Left kidney (tissue), 8 donors: ENCODE measurements at places on chromosomes 6 and 20. TPM values are rescaled to one million over a fixed set of nuclear protein-coding genes. Genes with fewer than 3 reads are reported as not detected.

Gene TRIM10
- 0.27 TPM for polyA plus RNA-seq

Gene MEI4
- polyA plus RNA-seq: 2.1 TPM

DNA sequence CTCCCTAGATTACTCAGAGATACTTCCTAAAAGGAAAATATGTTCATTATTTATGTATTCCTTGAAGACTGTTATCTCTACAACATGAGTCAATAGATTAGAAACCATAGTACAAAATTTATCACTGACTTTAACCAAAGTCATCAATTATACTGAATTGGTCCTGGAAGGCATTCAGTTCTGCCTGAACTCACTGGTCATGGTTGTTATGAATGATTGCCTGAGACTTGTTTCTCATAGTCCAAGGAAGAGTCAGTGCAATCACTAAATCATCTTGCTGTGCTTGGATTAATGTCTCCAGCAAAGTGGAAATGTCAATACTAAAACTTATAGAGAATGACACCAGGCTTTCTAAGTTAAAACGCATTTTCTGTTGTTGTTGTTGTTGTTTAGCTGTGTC lies 878.6 kb upstream of the MANEA start:
- no peak for DNase-seq

DNA sequence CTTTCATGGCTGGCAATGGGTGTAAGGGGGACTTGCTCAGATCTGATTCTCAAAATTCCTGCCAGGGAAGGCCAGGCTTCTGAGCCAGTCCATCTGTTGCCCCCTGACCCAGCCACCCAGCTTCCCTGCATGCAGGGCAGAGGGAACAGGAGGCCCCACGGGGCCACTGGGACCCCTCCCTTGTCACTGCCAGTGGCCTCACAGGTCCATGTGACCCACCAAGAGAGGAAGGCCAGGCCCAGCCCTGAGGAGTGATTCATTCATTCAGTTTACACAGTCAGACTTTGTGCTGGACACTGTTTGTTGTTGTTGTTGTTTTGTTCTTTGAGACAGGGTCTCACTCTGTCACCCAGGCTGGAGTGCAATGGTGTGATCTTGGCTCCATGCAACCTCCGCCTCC lies 39.5 kb downstream of the UBE2V1 start:
- no peak for DNase-seq

Gene HNF4A
- 57.9 TPM for polyA plus RNA-seq

Gene YIPF3
- 137 TPM for polyA plus RNA-seq

DNA sequence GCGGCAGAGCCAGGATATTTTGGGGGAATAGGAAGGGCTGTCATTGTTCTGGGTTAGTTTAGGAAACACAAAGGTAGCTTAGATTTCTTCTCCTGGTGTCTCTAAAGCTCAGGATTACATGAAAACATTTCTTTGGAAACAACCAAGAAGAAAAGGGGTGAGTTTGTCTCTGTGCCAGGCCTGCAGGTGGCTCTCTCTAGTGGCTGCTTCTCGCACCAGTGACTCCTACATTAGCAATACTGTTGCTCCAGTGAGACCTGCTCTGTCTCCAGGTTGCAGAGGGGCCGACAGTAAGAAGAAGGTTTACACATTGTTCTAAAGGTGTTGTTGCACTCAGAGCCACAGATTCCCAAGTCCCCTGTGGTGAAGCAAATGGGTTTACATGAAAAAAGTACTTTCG lies 104.6 kb upstream of the GLP1R start:
- DNase-seq: no peak

DNA sequence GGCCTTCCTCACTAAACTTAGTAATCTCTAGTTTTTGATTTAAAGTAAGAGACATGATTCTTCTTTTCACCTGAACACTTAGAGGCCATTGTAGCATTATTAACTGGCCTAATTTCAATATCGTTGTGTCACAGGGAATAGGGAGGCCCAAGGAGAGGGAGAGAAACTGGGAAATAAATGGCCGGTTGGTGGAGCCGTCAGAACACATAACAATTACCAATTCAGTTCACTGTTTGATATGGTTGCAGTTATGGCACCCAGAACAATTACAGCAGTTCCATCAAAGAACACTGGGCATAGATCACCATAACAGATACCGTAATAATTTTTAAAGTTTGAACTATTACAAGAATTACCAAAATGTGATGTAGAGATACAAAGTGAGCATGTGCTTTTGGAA lies 9.1 kb upstream of the GLYATL3 start:
- no peak for DNase-seq

Gene NR2E1
- not detected for polyA plus RNA-seq

GRCh38 chr6:32244946-32245398 lies 21.1 kb upstream of the NOTCH4 start:
- peak; percentile 86 for DNase-seq

DNA sequence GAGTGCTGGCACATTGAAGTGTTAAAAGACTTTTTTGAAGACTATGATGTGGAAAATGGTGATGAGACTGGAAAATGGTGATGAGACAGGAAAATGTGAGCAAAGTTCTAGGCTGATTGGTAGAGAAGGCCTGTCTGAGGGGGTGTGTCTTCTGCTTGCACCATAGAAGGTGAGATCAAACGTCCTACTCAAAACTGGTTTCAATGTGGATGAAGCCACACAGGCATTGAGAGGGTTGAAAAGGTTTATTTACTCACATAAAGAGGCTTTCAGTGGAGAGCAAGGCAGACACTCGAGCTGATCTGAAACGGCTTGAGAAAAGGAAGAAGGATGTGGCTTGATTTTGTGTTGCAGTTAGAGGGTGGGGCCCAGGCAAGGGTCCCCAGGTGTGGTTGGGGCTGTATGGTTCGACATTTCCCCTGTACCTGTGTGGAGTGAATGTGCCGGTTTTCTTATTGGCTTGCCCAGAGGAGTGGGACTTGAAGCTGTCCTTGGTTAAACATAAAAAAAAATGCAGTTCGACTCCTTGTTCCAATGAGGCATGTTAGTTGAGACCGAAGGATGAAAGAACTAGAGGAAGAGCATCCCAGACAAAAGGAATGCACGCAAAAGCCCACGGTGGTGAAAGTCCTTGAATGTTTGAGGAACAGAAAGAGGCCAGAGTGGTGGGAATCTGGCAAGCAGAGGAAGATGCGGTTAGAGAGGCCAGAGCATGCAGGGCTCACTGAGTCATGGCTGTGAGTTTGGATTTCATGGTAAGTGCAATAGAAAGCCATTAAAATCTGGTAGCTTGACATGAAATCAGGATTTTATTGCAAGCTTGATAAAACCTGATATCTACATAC lies 172.3 kb downstream of the EPM2A start:
- no peak for DNase-seq

GRCh38 chr6:108175176-108175591 lies 9.4 kb downstream of the NR2E1 start:
- no peak for DNase-seq

Gene MARCKS
- polyA plus RNA-seq: 277 TPM

Gene HLA-DMB
- polyA plus RNA-seq: 64.6 TPM

DNA sequence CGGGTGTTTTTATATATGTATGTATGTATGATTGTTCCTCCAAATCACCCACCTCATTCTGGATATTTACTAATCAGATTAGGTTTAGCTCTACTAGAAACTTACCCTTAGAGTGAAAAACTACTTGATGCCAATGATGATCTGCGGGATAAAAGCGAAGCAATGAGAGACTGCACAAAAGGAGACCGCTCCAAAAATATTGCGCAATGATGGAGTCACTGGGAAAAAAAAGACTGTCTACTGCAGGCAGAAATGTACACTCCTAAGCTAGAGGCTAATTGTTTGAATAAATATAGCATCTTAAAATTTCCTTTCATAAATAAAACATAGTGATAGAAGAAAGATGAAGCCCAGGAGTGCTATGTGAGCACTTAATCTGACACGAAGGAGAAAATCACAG lies 7.3 kb downstream of the RAB32 start:
- no peak for DNase-seq

GRCh38 chr20:21269772-21270171 lies 33.4 kb upstream of the XRN2 start:
- no peak for DNase-seq

DNA sequence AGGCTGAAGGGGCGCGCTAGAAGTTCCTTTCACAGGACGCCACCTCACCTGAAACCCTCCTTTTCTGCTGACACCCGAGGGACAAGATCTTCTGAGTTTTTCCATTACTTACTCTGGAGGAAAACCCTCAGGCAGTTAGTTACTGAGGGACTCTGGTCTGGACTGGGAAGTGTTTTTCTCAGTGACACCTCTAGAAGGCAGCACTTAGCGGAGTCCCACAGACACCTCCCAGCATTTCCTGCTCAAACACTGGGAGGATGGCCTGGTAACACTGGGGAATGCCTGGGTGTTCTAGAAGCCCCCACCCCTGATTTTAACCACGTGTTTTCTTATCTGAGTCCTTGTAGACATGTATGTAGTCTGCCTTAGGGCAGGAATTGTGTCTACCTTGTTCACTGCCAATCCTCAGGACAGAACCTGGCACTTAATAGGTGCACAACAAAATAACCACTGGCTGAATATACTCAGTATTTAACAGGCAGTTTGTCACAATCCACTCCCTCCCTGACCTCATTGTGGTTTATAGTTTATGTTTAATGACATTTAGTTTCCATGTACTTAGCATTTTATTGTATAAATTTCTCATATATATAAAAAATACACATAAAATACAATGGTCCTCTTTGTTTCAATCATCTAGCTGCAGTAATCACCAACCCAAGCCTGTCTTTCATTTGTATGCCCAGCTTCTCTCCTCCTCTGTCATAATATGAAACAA lies 4.8 kb downstream of the GSTA3 start:
- DNase-seq: no peak

DNA sequence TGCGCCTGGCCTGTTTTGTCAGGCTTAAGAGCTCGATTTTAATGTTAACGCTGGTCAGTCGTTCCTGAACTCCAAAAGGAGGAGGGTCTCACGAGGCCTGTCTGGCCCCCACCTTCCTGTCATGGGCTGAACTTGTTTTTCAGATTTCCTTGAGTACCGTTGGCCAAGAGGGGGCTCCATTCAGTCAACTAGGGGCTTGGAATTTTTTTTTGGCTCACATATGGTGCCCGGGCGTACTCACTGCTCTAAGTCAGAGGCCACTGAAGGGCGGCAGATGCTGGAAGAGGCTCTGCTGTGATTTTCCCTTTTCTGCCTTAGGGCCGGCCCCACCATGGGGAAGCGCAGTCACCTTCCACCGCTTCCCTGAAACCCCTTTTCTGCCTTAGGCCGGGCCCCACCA lies 6.9 kb upstream of the BIRC7 start:
- no peak for DNase-seq

- DNase-seq: no peak
These were observed 141.2 kb downstream of the BMP2 start for GRCh38 chr20:6908673-6909072.

DNA sequence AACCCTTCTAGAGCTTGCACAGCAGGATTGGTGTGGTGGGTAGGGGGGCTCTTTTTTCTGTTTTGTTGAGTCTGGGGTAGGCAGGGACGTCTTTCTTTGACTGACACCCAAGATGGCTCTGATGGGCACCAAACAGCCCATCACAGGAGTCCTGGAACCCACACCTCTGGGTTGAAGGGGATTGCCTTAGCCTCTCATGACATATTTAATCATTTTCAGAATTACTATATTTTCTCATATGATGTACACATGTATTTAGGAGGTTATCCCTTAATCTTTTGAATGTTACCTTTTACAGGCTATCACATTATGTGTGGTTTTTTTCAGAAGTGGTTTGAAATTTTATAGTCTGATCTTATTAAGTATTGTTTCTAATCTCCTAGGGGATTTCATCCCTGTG lies 64.6 kb downstream of the RPP40 start:
- no peak for DNase-seq

Gene NDUFAF4
- 36.6 TPM for polyA plus RNA-seq

Gene HAO1
- polyA plus RNA-seq: not detected

GRCh38 chr20:1086277-1087213 lies 31.9 kb upstream of the PSMF1 start:
- DNase-seq: peak; percentile 22

Gene ZNF311
- 7.9 TPM for polyA plus RNA-seq

Gene APOBEC2
- 0.37 TPM for polyA plus RNA-seq

DNA sequence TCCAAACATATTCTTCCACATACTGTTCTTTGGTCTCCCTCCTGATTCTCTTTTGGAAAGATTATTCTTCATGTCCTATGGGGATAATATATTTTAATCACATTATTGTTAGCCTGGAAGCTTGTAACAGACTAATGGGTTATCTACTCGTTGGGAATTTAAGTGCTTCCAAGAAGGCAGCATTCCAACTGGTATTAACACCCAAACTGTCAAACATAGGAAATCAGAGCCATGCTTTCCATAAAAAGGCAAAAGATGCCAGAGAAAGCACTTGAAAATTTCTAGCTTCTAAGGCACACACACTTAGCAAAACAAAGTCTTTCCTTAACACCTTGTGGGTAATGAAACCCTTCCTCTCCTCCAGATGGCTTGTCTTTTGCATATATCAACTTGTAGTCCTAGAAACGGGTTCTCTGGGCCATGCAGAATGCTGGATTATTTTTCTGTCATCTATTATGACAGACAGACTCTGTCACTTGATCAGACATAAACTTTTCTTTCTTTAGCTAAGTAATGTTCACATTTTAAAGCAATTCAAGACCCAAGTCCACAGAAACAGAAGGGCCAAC lies 41.5 kb downstream of the B4GALT5 start:
- no peak for DNase-seq

- peak; percentile 50 for DNase-seq
These were observed 736.9 kb upstream of the MARCKS start for GRCh38 chr6:113120224-113120581.

GRCh38 chr6:17729223-17730077 lies 22.7 kb upstream of the NUP153 start:
- no peak for DNase-seq

GRCh38 chr20:10014431-10014830 lies 20.4 kb upstream of the ANKEF1 start:
- no peak for DNase-seq

Gene DLL1
- 8.2 TPM for polyA plus RNA-seq

GRCh38 chr20:584971-585301 lies 25.2 kb downstream of the TCF15 start:
- DNase-seq: no peak

DNA sequence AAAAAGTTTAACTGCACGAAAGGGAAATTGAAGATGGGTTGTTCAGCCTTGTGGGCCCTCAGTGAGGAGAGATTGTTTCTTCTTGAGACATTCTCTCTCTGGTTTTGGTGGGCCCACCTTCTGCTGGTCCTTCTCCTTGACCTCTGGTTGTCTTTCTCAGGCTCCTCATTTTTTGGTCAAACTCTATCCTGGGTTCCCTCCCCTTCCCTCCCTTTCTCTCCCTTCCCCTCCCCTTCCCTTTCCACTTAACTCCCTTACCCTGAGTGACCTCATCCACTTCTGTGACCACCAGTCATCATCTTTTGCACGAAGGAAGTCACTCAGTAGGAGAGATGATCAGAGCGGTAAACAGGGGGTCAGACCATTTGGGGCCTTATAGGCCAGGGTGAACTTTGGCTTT lies 71.5 kb upstream of the RALY start:
- DNase-seq: no peak

GRCh38 chr6:6003621-6004366 lies 2.9 kb downstream of the NRN1 start:
- DNase-seq: peak; percentile 53

GRCh38 chr6:112367628-112368027 lies 20.5 kb downstream of the RFPL4B start:
- no peak for DNase-seq

Gene REV3L
- polyA plus RNA-seq: 52.6 TPM

GRCh38 chr6:75631859-75632635 lies 30.4 kb downstream of the SENP6 start:
- no peak for DNase-seq

Gene PNPLA1
- 2.5 TPM for polyA plus RNA-seq
